ENCODE measurements at places on chromosomes 7 and 10.

GRCh38 chr10:28947171-28947570 is 269.9 kb downstream of the BAMBI start:
- no peak for DNase-seq

DNA sequence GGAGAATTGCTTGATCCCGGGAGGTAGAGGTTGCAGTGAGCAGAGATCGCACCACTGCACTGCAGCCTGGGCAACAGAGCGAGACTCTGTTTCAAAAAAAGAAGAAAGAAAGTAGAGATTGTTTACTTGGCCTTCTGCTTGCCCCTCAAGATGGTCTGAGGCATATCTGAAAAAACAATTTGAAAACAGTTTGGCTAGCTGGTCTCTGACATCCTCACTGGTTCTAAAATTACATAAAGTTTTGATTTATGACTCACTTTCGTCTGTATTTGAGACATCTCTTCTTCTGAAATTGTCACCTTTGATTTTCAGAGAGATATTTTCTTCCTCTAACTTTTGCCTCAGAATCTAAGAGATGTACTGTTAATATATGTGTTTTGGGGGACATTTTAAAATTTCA is 49.6 kb upstream of the HELLS start:
- DNase-seq: no peak

GRCh38 chr10:124267231-124267885 is 151.4 kb downstream of the OAT start:
- DNase-seq: no peak

- no peak for DNase-seq
Observed at GRCh38 chr7:126052229-126052628, 1122.6 kb upstream of the POT1 start.

DNA sequence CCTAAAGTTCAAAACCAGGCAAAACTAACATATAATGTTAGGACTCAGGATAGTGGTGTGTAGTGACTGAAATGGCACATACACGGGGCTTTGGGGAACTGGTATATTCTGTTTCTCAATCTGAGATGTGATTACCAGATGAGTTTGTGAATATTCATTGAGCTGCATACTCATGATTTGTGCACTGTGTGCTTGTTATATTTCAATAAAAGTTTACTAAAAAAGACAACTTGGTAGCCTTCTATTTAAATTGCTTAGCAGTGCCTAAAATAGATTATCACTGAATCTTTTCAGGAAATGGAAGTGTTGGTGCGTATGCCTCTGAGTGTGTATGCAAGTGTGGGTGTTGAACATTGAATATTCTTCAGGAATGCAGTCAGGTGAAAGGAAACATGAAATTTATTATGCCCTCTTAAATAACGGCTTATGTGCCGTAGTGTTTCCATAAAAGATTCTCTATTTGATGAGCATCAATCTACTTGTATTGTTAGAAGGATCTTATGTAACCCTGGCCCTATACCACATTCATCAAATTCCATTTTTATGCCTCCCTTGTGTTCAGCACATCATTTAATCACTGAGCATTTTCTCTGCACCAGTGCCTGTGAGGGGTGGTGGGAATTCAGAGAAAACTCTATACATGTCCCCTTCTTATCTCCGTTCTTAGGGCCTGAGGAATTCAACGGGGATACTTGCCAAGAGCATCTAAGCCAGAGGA is 82.6 kb upstream of the AUTS2 start:
- no peak for DNase-seq

DNA sequence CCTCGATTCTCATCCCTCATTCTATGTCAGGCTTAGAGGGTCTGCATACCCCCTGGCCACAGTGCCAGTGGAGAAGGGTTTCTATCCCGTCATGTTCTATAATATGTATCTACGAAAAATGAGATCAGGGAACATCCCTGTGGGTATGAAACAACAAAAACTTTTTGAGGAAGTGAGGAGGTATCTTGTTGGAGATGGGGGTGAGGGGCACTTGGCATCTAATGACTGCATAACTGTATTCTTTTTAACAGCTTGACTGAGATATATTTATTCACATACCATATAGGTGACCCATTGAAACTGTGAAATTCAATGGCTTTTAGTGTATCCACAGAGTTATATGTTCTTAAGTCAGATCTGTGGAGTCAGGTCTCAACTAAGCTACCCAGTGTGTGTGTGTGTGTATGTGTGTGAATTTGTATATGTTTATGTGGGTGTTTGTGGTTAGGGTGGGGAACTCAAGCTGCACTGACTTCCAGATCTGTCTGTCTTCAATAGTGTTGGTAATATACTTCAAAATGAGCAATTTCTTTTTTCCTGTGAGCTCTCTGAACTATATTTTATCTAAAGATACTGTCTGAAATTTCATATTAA is 528.9 kb downstream of the CNTNAP2 start:
- no peak for DNase-seq

DNA sequence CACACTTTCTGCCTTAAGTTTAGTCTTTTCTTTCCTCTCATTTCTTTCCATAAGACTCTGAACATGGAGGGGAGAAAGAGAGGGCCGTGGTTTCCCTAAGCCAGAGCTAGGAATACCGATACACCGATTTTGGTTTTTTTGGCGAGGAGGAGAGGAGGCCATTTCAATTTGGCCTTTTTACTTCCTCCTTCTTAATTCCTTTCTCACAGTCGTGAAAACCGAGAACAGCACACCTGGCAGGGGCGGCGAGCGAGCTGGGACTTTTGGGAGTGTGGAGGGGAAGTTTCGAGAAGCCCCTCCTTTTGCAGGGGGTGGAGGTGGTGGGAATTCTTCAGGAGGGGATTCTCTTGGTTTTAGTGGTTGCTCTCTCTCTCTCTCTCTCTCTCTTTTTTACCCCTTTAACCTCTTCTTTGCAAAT is 6.2 kb downstream of the GATA3 start:
- no peak for DNase-seq

DNA sequence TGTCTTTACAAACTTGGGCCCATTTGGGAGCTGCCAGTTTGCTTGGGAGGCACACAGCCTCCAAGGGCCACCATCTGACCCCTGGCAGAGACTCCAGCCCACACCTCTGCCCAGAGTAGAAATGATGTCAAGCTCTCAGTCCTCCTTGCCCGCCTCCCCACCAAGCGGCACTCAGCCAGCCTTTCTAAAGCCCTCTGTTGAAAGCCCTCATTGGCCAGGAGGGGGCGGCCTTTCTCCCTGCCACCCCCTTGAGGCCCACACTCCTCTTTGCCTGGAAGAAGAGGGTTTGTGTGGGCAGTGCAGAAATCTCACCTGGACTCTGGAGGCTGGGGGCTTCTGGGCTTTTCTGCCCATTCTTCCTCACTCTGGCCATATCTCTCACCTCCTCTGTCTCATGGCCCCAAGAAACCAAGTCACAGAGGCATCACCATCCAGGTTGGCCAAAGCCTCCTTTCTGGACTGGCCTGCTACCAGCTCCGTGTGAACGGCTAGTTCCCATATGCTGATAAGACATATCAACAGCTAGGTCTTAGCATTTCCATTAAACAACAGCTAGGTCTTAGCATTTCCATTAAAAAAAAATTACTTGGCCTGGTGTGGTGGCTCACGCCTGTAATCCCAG is 36.1 kb downstream of the UBTD1 start:
- no peak for DNase-seq

DNA sequence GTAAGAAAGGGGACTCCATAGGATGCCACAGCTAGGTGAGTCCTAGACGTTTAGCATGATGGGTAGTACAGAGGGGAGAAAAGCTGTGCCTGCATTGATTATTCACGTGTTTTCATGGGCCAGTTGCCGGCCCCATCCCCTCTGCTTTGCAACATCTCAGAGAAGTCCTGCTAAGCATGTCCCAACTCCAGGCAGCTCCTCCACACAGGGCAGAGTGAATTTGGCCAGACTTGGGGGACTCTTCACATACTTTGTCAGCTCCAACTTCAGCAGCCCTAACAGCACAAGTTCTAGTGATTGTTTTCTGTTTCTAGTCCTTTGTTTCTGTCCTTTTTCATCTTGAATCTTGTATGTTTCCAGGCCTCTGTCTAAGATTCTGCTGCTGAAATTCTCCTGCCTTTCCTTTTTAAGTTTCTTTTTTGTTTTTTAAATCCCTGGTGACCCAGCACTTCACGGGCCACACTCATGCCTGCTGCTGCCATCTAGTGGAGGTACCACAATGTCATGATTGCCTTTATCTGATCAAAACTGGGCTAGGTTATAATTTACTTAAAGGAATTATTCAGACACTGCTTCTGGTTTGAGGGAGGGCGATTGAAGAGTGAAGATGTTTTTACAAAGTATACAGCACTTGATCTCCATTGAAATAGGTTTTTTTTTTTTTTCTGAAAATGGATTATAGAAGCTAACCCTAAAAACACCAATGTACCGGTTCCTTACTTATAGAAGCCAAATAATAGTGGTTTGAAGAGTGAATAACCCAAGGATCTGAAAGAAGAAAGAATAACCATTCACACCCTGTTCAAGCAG is 276.9 kb downstream of the CSTF2T start:
- DNase-seq: no peak

Measured in stimulated activated CD8-positive, alpha-beta memory T cell treated with anti-CD3 and anti-CD28 coated beads, Interleukin-7, amount 100 ng/mL, for 1 hour (primary cell).